ENCODE measurements at places on chromosomes 7 and 10.

- no peak for DNase-seq
These were observed 45.0 kb upstream of the CACUL1 start for GRCh38 chr10:118799777-118800176.

DNA sequence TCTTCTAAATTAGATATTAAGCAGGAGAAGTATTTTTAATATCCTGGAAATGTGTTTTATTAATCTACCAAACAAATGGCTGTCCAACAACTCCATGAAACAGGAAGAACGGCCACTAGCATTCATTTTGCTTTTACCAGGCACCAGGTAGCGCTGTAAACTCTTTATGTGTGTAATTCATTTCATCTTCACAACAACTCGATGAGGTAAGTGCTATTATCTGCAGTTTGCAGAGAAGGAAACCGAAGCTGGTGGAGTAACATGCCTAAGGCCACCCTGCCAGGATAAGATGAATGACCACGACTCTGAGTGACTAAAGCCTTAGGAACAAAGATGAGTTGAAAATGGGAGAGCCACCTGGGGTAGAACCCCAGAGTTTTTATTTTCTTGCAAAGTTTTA, 101.2 kb downstream of the KIAA1217 start:
- DNase-seq, result no peak

GRCh38 chr10:129544205-129545202, 77.5 kb downstream of the MGMT start:
- DNase-seq, result no peak

DNA sequence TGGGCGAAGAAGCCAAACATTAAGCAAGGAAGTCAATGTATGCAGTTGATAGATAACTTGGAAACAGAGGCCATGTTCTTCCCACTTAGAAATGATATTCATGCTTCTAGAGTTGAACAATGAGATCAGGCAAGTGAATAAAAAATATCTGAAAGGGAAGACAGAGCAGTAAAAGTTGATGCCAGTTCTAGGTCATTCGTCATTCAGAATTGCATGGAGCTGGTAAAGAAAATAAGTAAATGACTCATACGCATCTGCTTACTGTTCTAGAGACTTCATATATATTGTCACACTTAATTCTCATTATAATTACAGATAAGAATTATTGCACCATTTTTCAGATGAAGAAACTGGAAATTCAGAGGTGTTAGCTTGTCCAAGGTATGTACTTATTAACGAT, 158.9 kb upstream of the FERD3L start:
- DNase-seq, result no peak

DNA sequence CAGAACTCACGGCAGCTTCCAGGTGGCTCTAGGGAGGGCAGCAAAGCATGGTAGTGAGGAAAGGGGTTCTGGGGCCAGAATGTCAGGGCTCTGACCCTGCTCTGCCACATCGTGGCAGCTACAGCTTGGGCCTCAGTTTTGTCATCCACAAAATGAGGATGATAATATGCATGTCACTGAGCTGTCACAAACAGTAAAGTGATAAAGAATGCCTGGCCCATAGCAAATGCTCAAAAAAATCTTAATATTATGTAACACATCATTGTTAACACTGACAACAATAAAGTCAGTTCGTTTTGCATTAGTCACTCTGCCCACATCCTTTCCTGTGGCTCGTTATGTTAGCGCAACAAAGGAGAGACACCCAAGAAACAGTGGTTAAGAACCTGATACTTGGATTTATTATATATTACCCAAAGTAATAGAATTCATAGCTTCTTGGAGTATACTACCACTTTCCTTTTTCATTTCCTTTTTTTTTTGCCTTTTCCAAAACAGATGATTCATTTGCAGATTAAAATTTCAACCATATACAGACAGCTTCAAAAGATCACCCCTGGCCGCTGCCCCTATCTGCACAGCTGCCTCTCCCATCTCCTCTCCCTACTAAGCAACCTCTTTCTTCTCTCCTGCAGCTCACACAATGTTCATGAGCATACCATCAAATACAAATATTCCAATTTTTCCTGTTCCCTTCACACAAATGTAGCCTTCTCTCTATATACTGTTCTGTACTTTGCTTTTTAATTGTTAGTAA, 45.5 kb upstream of the DDC start:
- no peak for DNase-seq

- no peak for DNase-seq
These were observed 129.9 kb downstream of the CCNY start for GRCh38 chr10:35466170-35466569.

GRCh38 chr7:44964384-44964830, 14.4 kb downstream of the MYO1G start:
- no peak for DNase-seq

DNA sequence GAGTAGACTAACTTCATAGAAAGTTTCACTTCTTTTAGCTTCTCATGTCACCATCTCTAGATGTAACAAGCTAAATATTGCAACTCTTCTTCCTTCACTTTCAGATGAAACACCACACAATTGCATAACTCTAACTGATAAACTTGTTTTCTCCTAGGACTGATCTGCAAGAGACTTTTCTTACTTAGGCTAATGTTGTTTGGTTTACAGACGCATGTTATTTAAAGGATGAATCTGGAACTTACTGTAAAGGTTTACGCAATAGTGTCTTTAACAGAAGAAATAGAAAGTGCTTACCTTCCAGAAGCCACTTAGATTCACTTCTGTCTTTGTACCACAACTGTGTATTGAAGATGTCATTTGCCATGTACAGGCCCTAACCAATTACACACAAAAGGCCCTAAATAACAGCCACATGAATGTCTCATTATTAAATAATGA, 22.1 kb upstream of the ZC3HAV1 start:
- no peak for DNase-seq

GRCh38 chr7:55690-56248, 136.6 kb upstream of the FAM20C start:
- DNase-seq, result no peak

GRCh38 chr7:155959894-155960293, 147.6 kb upstream of the SHH start:
- DNase-seq, result no peak

GRCh38 chr7:80284855-80285254, 150.2 kb downstream of the GNAI1 start:
- no peak for DNase-seq

- DNase-seq, result no peak
These were observed 51.4 kb upstream of the GRB10 start for GRCh38 chr7:50834031-50834535.

DNA sequence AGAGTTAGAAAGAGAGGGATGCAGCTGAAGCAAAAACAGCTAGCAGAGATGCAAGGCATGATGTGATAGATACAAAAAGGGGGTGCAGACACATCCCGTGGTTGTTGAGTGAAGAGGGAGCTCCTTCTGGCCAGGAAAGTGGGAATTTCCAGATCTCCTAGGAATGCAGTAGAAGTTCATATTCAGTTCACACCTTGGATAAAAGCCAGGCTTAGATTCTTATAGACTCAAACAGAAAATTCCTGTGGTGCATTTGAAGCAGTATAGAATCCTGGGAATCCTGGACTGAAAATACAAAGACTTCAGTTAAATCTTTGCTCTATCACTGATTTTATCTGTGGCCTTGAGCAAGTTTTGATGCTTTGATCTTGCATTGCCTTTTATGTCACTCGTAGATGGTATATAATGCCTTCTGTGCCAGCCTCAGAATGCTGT, 33.9 kb downstream of the SGPL1 start:
- DNase-seq, result no peak

GRCh38 chr7:3520206-3520605, 219.2 kb downstream of the SDK1 start:
- DNase-seq, result no peak

GRCh38 chr7:102195361-102195760, 91.3 kb upstream of the SH2B2 start:
- no peak for DNase-seq

GRCh38 chr7:584820-585219, 65.2 kb upstream of the PDGFA start:
- DNase-seq, result no peak

DNA sequence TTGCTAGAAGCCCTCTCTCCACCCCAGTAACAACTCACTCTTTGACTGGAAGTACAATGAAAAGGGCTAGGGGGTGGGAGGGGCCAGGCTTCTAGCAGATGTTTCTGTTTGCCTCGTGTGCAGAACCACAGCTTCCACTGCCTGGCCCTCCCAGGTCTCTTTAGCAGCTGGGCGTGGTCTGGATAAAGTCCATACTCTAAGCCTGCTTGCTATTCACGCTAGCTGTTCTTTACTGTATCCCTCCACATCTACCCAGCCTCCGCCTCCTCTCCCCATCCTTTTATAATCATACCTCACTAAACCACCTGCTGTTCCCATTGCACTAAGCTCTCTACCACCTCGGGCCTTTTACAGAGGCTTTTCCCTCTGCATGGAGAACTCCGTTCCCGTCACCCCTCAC, 288.8 kb downstream of the CAMK1D start:
- no peak for DNase-seq

DNA sequence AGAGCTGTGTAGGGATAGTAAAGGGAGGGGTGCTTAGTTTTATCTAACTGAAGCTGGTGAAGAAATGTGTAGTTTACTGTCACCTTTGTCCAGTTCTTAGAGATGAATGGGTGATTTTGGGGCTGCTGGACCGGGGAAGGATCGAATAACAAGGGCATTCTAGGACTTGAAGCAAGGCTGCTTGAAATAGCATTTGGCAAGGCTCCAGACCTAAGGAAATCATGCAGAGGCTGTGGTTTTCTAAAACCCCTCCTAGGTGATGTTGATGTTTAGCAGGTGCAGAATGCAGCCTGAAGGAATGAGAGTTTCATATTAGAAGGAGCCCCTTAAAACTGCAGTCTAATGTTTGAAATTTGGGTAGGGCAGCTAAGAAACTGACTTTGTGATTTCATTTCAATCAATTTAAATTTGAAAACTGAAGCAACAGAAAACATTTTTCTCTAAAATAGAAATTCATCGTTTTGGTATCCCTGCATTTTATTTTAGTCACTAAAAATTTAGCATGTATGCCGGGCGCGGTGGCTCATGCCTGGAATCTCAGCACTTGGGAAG, 68.5 kb downstream of the TET1 start:
- no peak for DNase-seq

- DNase-seq, result no peak
These were observed 41.6 kb upstream of the AQP1 start for GRCh38 chr7:30869794-30870611.

DNA sequence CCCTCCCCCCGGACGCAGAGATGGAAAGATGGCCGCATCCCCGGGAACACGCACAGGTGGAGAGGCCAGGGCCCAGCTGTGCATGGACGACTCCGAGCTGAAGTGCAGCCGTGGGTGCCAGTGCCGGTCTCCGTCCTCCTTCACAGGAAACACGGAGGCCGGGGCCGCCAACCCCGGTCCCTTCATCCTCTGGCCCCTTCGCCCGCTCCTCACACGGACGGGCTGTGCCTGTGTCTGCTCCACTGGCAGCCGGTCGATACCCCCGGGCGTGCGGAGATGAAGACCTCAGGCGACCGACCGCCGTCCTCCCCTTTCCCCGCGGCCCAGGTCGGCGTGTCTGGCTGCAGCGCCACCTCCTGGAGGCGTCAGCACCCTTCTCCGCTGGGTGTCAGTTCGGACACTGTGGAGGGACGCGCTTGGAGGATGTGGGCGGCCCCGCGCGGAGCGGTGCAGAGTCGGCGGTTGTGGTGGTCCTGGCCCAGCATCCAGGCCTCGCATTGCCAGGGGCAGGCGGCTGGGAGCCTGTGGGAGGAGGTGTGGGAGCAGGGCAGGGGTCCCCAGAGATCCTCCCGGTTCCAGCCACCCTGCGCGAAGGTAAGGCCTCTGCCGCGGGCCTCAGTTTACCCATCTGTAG, 9.9 kb downstream of the ZNF511 start:
- DNase-seq, result peak; percentile 89

DNA sequence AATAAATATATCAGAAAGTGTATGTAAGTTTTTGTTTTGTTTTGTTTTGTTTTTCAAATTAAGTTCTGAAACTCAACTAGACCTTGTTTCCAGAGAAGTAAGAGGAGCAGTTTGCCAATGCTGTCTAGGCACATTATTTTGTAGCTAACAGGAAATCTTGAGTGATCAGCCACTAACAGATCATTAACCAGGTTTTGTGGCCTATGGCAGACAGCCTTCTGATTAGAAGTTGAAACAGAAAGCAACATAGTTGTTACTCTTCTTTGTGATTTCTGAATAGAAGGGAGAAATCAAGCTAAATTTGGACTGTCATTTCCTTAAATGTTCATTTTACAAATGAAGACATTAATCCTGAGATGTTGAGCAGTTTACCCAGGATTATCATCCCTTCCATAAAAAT, 142.6 kb downstream of the PLXDC2 start:
- DNase-seq, result no peak

- peak; percentile 3 for DNase-seq
These were observed 354 bp upstream of the FERD3L start for GRCh38 chr7:19145434-19146115.

GRCh38 chr10:67036808-67037207, 111.0 kb downstream of the LRRTM3 start:
- DNase-seq, result no peak

GRCh38 chr7:128909625-128910568, 612 bp downstream of the KCP start:
- DNase-seq, result peak; percentile 70

DNA sequence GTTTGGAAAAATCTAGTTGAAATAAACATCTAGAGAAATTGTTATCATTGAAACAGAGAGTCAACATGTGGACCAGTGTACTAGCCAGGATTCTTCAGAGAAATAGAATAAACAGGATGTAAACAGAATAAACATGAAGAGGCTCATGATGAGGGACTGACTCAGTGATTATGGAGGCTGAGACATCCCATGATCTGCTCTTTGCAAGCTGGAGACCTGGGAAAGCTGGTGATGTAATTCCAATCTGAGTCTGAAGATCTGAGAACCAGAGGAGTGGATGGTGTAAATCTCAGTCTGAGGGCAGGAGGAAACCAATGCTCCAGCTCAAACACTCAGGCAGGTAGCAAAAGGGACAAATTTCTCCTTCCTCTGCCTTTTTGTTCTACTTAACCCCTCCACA, 62.9 kb upstream of the FAM180A start:
- DNase-seq, result no peak

DNA sequence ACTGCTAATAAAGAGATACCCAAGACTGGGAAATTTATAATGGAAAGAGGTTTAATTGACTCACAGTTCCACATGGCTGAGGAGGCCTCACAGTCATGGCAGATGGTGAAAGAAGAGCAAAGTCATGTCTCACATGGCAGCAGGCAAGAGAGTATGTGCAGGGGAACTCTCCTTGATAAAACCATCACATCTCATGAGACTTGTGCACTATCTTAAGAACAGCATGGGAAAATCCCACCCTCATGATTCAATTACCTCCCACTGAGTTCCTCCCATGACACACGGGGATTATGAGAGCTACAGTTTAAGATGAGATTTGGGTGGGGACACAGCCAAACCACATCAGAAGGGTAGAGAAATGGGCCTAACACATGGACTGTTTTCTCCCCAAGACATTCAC, 156.3 kb downstream of the CCDC71L start:
- DNase-seq, result no peak

- DNase-seq, result no peak
These were observed 207.2 kb downstream of the CELF2 start for GRCh38 chr10:11224792-11225416.

GRCh38 chr10:22557321-22557720, 157.1 kb downstream of the PIP4K2A start:
- DNase-seq, result no peak
